ENCODE measurements at places on chromosomes 1 and 21.

DNA sequence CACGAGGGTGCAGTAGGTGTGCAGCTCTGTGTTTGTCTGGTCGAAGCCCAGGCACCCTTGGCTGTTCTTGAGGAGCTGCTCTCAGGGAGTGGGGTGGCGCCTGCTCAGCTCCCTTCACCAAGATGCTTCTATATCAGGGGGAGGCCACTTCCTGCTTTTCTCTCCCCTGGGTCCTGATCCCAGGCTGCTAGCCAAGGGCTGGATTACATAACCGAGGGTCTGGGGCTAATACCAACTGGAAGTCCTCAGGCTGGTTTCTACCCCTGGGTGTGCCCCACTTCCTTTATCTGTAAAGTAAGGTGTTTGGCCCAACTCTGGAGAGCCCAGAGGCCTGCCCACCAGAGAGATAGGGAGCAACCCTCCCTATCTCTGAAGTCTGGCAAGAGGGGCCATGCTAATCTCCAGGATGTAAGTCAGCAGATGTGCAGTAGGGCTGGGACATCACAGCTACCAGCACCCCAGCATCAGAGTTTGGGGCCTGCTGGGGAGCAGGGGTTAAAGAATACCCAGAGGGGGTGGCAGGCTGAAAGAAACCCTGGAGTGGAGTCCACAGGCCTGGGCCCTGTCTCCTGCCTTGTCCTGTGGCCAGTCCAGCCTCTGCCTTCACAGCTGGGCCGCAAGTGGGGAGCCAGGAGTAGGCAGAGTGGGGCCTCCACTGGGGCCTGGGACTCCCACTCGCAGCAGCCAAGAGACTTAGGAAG, 2.1 kb downstream of the SELENBP1 start:
- DNase-seq: no peak

DNA sequence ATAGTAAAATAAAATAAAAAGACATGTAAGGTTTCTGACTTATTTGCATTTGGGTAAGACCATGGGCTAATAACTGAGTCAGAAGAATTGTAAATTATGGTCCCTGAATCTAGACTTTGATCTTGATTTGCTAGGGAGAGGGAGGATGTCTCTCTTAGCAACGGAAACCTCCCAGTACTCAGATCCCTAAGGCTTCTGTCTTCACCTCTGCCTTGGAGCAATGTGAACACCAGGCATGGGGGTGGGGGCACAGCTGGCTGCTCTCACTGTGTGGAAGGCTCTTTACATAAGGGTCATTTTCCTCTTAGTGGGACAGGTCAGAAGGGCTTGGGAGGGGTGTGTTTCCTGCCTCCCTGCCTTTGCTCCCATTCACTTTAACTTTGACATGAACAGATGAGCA, 17.0 kb upstream of the TMEM54 start:
- no peak for DNase-seq

DNA sequence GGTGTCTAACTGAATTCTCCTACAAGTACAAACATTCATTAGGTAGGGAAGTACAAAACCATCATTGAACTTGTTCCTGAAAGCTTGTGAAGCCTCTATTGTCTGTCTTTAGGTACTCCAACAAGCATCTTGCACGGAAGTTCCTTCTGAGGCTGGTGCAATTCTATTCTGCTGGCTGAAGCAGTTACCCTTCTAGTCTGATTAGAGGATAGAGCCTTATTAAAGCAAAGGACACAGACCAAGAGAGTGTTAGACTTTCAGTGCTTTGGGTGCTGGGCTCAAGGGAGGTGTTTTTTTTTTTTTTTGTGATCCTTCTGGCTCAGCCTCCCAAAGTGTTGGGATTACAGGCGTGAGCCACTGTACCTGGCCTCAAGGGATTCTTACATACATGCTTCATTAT, 43.8 kb downstream of the HHAT start:
- no peak for DNase-seq

- DNase-seq: no peak
These were observed 21.9 kb downstream of the TMCC2 start for GRCh38 chr1:205249651-205250050.

DNA sequence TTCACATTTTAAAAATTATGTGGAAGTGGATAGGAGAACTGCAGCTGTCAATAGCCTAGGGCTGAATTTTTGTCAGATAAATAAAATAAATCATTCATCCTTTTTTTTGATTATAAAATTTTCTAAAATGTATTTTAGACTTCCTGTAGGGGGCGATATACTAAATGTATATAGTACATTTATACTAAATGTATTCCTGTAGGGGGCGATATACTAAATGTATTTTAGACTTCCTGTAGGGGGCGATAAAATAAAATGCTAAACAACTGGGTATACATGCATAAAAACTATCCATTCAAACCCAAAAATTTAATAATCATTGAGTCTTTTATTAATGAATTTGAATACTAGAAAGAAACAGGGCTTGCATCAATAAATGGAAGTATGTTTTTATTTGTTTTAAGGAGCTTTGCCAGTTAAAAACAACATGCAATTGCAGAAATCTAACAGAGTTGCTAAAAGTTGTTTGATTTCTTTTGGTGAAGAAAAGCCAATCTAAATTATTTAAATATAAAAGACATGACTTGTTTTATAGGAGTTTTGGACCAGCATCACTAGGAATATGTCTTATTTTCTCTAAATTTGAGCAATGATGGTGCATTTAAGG, 31.4 kb downstream of the CLCA1 start:
- DNase-seq: no peak

- no peak for DNase-seq
These were observed 61.2 kb upstream of the ARHGEF16 start for GRCh38 chr1:3393024-3393986.

GRCh38 chr1:175237389-175237788, 44.8 kb upstream of the KIAA0040 start:
- DNase-seq: no peak

- peak; percentile 42 for DNase-seq
These were observed 1.0 kb upstream of the ARID1A start for GRCh38 chr1:26694638-26695355.

- DNase-seq: no peak
These were observed 11.6 kb downstream of the CFAP410 start for GRCh38 chr21:44327603-44327974.

DNA sequence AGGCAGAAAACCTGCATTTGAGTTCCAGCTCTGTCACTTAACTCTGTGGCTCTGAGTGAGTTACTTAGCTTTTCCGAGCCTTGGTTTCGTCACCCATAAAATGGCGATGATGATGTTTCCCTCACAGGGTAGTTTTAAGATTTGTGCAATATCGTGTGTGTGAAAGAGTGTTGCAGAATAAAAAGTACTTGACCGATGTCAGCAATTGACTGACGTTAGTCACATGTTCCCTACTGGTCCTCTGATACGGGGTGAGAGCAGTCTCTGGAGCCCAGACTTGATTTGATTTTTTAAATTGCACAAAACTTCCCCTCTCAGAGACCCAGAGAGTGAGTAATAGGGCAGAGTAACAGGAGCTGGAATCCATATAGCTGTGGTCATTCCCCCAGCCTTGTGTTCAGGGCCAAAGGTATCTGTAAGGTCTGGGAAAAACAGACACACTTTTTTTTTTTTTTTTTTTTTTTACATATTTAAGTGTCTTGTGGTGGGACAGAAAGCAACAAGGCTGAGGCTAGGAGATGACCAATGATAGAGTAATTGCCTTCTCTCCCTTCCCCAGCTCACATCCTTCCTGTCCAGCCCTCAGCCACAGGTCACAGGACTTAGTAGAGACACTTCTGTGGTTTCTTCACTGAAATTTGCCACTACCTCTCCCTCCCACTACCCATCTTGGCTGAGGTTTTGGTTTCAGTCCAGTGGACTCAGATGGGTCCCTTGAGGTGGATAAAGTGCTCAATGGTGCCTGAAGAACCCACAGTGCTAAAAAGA, 2.0 kb downstream of the FCER1G start:
- DNase-seq: no peak

- DNase-seq: no peak
These were observed 19.1 kb downstream of the MRPL37 start for GRCh38 chr1:54218883-54219687.

- DNase-seq: no peak
These were observed 70.2 kb downstream of the BACH1 start for GRCh38 chr21:29368906-29369305.

GRCh38 chr1:202852163-202852904, 36.6 kb downstream of the RABIF start:
- peak; percentile 47 for DNase-seq

- no peak for DNase-seq
These were observed 96.5 kb upstream of the AJAP1 start for GRCh38 chr1:4557949-4558348.

DNA sequence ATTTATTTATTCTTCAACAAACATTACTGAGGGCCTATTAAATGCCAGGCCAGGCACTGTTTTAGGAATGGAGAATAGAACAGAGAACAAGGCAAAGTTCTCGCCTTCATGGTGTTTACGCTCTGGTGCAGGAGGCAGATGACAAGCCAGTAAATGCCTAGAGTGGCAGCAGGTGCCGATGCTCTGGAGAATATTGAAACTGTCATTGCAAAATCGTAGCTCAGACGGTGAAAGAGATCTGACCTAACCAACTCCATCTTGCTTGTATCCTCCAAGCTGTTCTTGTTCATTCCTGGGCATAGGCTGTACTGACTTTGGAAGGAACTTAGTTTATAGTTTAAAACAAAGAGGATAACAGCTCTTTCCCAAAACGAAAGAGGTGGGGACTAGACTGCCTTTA, 13.5 kb upstream of the ENO1 start:
- no peak for DNase-seq

- peak; percentile 18 for DNase-seq
These were observed 81.8 kb downstream of the PHTF1 start for GRCh38 chr1:113677250-113678158.

- no peak for DNase-seq
These were observed 36.6 kb upstream of the KCTD3 start for GRCh38 chr1:215530401-215530984.

DNA sequence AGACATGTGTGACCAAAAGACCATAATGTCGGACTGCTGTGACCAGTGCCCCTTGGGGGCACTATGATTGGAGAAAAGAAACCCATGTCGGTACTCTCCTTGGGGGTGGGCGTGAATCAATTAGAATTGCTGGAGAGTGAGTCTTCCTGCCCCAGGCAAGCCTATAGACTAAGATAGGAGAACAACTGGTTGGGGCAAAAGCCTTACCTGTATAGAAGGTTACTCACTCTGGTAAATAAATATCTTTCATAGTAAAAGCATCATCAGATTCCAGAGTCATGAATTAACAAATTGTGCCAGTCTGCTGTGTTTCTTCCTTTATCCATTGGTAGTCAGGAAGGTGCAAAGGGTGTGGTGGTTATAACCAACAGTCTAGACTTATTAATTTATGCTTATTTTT, 2.9 kb upstream of the PTGFRN start:
- DNase-seq: no peak

DNA sequence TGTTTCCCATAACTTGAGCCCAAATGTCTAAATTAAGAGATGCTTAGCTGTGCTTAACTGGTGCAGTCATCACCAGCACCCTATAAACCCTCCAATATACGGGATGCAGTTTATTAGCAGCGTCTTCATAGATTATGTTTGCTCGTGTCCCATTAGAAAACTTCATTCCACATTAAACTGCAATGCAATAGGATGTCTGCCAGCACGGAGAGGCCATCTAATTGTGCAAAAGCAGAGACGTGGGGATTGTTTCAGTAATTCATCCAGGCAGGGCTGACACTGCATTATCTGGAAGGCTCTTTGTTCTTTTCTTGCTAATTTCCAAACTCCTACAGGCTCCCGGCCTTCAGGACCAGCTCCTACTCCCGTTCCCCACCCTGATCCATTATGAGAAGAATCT, 89.5 kb downstream of the CSMD2 start:
- DNase-seq: no peak

DNA sequence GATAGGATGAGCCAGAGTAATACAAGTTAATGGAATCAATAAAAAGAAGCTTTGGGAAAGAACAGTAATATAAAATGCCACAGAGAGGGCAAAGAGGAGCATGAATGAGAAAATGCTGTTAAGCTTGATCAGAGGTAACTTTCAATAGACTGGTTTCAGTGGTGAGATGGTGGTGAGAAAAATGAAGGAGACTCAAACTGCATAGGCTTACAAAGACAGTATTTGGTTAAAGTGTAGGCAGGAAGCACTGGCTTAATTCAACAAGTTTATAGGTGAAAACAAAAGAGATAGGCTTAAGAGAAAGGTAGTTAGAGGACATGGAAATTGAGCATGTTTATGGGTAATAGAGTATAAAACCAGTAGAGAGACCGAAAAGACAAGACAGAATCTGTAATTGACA, 298.6 kb upstream of the ADAMTS5 start:
- DNase-seq: no peak

DNA sequence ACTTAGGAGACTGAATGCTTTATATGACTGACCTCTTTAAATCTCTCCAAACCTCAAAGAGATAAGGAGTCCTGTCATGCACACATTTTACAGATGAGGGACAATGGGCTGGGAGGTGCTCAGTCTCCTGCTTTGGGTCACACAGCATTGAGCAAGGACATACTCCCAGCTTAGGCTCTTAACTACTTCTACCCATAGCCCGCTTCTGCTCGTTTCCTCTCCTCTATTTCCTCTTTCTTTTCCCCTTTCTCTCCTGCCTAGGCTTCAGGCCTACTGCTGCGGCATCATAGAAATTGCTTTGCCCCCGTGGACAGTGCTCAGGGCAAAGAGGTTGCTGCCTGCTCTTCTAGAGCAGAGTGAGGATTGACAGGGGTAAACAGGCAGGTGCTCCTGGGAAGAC, 12.4 kb upstream of the ZNF691 start:
- no peak for DNase-seq

- DNase-seq: no peak
These were observed 31.6 kb downstream of the BRWD1 start for GRCh38 chr21:39281853-39282252.

GRCh38 chr1:204450461-204451257, 39.0 kb upstream of the PPP1R15B start:
- no peak for DNase-seq

- DNase-seq: no peak
These were observed 5.6 kb downstream of the JAK1 start for GRCh38 chr1:64960731-64961130.

DNA sequence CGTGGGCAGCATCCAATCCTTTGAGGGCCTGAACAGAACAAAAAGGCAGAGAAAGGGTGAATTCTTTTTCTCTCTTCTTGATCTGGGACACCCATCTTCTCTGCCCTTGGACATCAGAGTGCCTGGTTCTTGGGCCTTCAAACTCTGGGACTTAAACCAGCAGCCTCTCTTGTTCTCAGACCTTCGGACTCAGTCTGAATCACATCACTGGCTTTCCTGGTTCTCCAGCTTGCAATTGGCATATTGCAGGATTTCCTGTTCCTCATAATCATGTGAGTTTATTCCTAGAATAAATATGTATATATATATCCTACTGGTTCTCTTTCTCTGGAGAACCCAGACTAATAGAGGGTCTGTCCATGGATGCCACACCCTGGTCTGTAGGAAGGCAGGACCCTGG, 16.3 kb upstream of the TENT5C start:
- no peak for DNase-seq

Data from activated CD4-positive, alpha-beta T cell treated with anti-CD3 and anti-CD28 coated beads, Interleukin-2, amount 10 ng/mL, durations not matched to agents 7 days and 5 days (primary cell).